ENCODE measurements at places on chromosomes 4 and X. TPM values are rescaled to one million over a fixed set of nuclear protein-coding genes. Genes with fewer than 3 reads are reported as not detected.

DNA sequence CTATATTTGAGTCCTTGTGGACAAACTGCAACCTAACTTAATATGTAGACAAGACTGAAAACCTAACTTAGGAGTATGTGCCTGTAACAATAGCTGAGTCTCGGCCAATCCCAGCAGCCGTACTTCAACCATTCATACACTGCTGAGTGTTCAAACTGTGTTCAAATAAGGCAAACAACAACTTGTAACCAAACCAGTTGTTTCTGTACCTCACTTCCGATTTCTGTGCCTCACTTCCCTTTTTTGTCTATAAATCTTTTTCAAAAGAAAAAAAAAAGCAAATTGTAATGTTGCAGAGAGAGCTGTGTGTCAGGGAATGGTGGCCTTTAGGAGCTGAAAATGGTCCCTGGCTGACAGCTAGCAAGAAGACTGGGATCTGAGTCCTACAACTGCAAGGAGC, 46.0 kb downstream of the GEMIN8 start:
- H3K27ac ChIP-seq, result no peak overlapping the region
- H3K36me3 ChIP-seq, result no peaks in the 10 kb centered on the region
- H3K4me3 ChIP-seq, result no peak overlapping the region
- H3K27me3 ChIP-seq, result no peaks in the 10 kb centered on the region

GRCh38 chr4:186651624-186652023, 72.0 kb downstream of the FAT1 start:
- DNase-seq, result no peak
- no peaks in the 10 kb centered on the region for H3K4me1 ChIP-seq
- H3K27me3 ChIP-seq, result no peaks in the 10 kb centered on the region
- H3K27ac ChIP-seq, result no peak overlapping the region

- DNase-seq, result no peak
- peaks cover 8% of the 10 kb centered on the region for H3K36me3 ChIP-seq
- H3K4me1 ChIP-seq, result no peaks in the 10 kb centered on the region
- no peak overlapping the region for H3K27ac ChIP-seq
- H3K4me3 ChIP-seq, result no peak overlapping the region
Measured at GRCh38 chr4:78945651-78946179, 6.5 kb upstream of the PAQR3 start.

DNA sequence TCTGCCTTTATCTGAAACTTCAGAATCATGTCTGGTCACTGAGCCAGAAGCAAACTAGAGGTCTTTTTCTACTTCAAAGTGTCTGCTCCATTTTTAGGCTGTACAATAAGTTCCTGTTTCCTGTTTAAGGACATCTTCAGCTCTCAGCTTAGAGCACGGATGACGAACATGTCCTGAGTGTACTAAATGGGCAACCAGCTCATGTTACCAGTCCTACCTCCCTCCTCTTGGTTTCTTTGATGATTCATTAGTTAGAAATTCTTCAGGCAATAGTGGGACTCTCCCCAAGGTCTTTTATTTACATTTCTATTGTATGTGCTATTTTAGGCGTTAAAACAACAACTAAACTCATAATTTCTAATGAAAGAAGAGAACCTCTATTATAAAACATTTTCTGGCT, 58.0 kb downstream of the ENPEP start:
- no peaks in the 10 kb centered on the region for H3K27me3 ChIP-seq
- H3K27ac ChIP-seq, result no peak overlapping the region
- H3K4me3 ChIP-seq, result no peak overlapping the region
- peaks cover 6% of the 10 kb centered on the region for H3K36me3 ChIP-seq
- H3K4me1 ChIP-seq, result no peaks in the 10 kb centered on the region

DNA sequence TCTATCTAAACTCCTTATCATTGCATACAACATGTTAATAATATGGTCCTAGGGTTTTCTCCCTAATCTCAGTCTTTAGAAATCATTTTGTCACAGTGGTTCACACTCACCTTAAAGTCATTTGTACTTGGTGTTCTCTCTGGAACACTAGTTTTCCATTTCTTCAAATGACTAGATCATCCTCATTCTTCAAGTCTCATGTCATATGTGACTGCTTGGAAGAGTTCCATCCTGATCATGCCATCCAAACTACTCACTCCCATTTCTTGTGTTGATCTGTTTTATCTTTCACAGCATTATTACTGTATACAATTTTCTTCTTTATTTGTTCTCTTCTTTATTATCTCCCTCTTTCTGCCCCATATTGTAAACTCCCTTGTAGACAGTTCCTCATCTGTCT, 66.5 kb downstream of the HTR2C start:
- H3K27me3 ChIP-seq, result no peaks in the 10 kb centered on the region
- H3K4me3 ChIP-seq, result no peak overlapping the region
- no peaks in the 10 kb centered on the region for H3K36me3 ChIP-seq
- H3K27ac ChIP-seq, result no peak overlapping the region
- DNase-seq, result no peak

The MAGEC2 gene
- not detected for total RNA-seq

The EVC gene
- total RNA-seq, result 6.7 TPM
